ENCODE measurements at places on chromosomes 11 and 22.
A peak's percentile ranks its signal among the peaks of the same experiment; 100 is the strongest.

DNA sequence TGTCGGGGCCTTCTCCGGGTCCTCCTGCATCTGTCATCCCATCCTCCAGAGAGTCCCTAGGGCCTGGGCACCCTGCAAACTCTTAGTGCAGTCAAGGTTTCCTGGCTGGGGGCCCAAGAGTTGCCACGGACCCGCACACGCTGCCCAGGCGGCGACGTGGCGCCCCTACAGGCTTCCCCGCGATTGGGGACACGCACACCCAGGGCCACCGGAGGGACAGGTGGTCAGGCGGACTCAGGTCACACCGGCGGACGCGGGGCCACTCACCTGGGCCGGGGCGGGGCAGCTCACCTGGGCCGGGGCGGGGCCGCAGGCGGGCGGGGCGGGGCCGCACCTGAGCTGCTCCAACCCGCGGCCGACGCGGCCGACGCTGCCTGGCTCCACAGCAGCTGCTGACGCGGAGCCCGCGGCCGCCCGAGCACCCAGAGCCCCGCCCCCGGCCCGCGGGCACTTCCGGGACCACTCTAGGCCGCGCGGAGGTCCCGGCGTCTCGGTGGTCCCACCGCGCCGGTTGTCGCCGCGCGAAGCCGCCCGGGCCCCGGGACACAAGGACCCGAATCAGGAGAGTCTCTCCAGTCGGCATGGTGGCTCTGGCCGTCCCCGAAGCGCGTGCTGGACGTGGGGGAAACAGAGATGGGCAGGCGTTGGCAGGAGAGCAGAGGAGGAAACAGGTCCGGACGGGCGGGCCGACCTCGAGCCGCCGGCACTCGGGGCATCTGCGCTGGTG is at the start of gene ZNF70:
TSS of gene ZNF70 (minus strand) at position 399 of the 727 bp plus-strand sequence. CDS start 5,972 bp downstream, outside the sequence.
- DNase-seq, result peak; percentile 47

GRCh38 chr11:113974741-113975470 is at the start of gene HTR3A:
Gene HTR3A (plus strand): TSS chr11:113975108. CDS start chr11:113975326, 218 bp downstream.
- peak; percentile 84 for DNase-seq

GRCh38 chr11:46348566-46349401 is 1.5 kb downstream of the DGKZ start:
- no peak for DNase-seq

- DNase-seq, result no peak
Measured at GRCh38 chr11:9825315-9825714, 161.4 kb downstream of the SWAP70 start.

DNA sequence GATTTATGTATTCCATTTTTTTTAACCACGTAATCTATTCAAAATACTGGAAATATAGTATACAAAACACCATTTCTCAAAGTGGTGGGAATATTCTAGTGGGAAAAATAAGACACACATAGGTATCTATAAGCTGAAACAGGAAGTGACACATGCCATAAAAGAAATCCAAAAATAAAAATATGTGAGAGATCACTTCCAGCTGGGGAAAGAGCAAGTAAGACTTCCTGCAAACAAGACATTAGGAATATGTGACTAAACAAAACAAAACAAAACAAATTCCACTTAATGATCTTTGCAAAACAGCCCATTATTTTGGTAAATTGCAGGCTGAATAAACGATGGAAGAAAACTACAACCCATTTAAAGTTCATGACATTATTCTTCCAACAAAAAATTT is 107.3 kb upstream of the CEP126 start:
- no peak for DNase-seq
